ENCODE measurements at places on chromosomes 7 and 10.

GRCh38 chr7:93337052-93337451, 104.9 kb downstream of the VPS50 start:
- DNase-seq, result no peak

- peak; percentile 92 for DNase-seq
Observed at GRCh38 chr7:38908759-38909335, at the start of gene VPS41. TSS of gene VPS41 (minus strand) at chr7:38909191. CDS start at chr7:38909174, 17 bp downstream.

GRCh38 chr7:67765481-67766175, 769.0 kb downstream of the TYW1 start:
- no peak for DNase-seq

- DNase-seq, result no peak
Observed at GRCh38 chr7:158043551-158044481, 543.8 kb downstream of the PTPRN2 start.

GRCh38 chr7:21942955-21943354, 2.7 kb downstream of the CDCA7L start:
- no peak for DNase-seq

DNA sequence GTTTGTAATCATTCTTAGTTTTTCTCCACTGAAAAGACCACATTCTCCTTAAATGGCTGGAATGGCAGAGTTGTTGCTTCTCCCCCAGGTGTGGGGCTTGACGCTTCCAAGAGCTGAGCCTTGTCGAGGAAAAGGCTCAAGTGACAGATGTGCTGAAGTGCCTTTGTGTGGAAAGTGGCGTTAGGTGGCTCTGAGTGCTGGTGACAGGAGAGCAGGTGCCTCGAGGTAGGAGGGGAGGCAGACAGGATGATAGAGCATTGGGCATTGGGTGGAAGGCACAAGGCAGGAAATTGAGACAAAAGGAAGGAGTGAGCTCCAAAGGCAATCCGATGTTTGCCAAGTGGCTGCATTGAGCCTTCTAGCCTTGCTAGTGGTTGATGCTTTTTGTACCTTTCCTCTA, 6.7 kb downstream of the KIAA1217 start:
- no peak for DNase-seq
